ENCODE measurements at places on chromosomes 3 and 15. TPM values are rescaled to one million over a fixed set of nuclear protein-coding genes. Genes with fewer than 3 reads are reported as not detected.

Gene PRR20G
- not detected for total RNA-seq

GRCh38 chr3:197709135-197709534 lies 27.6 kb downstream of the RUBCN start:
- no peak for DNase-seq
- no peak overlapping the region for H3K27ac ChIP-seq
- peaks cover 20% of the 10 kb centered on the region for H3K4me1 ChIP-seq
- H3K36me3 ChIP-seq = peaks cover 8% of the 10 kb centered on the region

GRCh38 chr3:157441102-157441624 lies 4.5 kb downstream of the PTX3 start:
- H3K4me3 ChIP-seq = no peak overlapping the region
- no peaks in the 10 kb centered on the region for H3K27me3 ChIP-seq
- peaks cover 37% of the 10 kb centered on the region for H3K4me1 ChIP-seq
- no peak for DNase-seq

Gene ATG7
- total RNA-seq = 61.7 TPM

DNA sequence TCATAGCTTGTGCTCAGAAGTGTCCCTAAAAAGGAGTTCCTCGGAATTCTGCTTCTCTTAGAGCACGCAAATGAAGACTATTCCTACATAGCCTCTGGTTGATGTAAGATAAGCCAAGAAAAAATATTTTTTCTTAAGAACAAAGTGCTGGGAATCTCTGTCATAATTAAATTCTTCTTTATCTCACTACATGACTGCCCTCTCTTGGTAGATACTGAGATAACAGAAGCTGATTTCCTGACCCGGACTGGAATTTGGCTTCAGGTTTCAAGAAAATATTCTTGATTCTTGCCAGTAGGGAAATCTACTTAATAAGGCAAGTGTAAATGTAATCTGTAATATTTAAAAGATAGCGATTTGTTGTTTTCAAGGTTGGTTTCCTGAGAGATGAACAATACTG lies 31.3 kb upstream of the SETMAR start:
- H3K27ac ChIP-seq = no peak overlapping the region
- H3K27me3 ChIP-seq = no peaks in the 10 kb centered on the region
- no peak for DNase-seq
- H3K4me1 ChIP-seq = peaks cover 11% of the 10 kb centered on the region

- no peaks in the 10 kb centered on the region for H3K27me3 ChIP-seq
- DNase-seq = no peak
- H3K27ac ChIP-seq = no peak overlapping the region
- H3K4me1 ChIP-seq = no peaks in the 10 kb centered on the region
- H3K4me3 ChIP-seq = no peak overlapping the region
Observed at GRCh38 chr3:185479373-185479945, 19.4 kb downstream of the TMEM41A start.

- no peak overlapping the region for H3K27ac ChIP-seq
- H3K36me3 ChIP-seq = no peaks in the 10 kb centered on the region
- DNase-seq = no peak
- H3K27me3 ChIP-seq = no peaks in the 10 kb centered on the region
- no peak overlapping the region for H3K4me3 ChIP-seq
Observed at GRCh38 chr3:198030125-198030524, 70.1 kb downstream of the LMLN start.

GRCh38 chr3:104536715-104537114 lies 830.0 kb upstream of the ALCAM start:
- no peaks in the 10 kb centered on the region for H3K4me1 ChIP-seq
- H3K36me3 ChIP-seq = no peaks in the 10 kb centered on the region
- DNase-seq = no peak
- no peaks in the 10 kb centered on the region for H3K27me3 ChIP-seq

DNA sequence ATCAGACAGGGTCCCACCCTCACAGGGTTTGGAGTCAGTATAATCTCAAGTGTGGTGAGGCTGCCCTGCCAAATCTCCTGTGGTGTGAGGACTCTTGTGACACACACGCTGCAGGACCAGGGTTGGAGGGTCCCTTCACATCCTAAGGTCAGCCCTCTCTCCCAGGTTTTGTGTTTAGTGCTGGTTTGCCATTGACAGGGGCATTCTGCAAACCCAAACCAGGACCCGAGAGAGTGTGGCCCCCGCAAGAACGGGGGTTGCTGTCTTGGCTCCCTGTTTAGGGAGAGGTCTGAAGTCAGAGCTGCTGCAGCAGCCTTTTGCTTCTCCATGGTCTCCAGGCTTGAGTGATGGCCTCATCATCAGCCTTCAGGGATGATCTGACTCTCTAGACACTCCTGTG lies 14.7 kb downstream of the FAM107A start:
- no peak overlapping the region for H3K27ac ChIP-seq
- no peaks in the 10 kb centered on the region for H3K27me3 ChIP-seq
- H3K4me1 ChIP-seq = no peaks in the 10 kb centered on the region
- DNase-seq = no peak

DNA sequence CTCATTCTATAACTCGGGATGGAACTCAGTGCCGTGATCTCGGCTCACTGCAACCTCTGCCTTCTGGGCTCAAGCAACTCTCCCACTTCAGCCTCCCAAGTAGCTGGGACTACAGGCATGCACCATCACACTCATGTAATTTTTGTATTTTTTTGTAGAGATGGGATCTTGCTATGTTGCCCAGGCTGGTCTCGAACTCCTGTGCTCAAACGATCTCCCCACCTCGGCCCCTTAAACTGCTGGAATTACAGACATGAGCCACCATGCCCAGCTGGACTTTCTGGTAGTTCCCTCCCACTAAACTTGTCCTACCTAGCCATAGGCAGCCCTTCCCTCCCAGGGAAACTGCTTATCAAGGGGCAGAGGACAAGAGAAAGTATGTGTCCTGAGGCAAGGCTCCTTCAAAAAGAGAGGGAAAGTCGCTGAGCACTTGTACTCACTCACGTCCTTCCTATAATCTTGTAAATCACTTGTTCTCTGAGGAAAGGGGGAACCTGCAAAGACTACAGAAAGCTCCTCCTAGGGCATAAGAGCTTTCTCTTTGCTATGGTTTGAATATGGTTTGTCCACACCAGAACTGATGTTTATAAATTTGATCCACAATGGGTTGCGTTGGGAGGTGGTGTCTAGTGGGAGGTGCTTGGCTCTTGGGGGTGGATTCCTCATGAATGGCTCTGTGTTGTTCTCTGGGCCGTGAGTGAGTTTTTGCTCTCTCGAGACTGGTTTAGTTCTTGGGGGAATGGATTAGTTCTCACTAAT lies 13.6 kb upstream of the TBL1XR1 start:
- no peak overlapping the region for H3K4me3 ChIP-seq
- H3K27ac ChIP-seq = no peak overlapping the region
- no peak for DNase-seq
- no peaks in the 10 kb centered on the region for H3K4me1 ChIP-seq

DNA sequence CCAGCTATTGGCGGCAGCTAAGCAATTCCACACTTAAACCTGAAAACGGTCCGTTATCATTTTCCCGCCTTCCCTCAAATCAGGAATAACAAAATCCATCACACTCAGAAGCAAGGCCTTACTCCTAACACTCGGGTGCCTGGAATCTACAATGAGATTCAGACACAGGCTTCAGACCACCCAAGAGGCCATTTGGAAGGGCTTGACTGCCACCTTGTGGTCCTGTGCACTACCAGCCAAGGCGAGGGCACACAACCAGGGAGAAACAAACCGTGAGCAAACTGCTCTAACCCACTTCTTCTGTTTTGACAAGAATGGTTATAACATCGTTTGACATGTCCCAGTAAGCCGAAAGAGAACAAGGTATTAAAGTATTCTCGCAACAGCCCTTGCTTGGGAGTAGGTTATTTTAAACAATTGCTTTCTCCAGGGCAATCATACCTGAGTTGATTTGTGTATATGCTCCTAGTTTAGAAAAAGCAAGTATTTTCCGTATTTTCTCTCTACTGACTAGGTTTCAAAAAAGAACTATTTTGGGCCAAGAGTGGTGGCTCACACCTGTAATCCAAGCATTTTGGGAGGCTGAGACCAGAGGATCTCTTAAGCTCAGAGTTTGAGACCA lies 40.1 kb upstream of the TAFA4 start:
- H3K4me1 ChIP-seq = no peaks in the 10 kb centered on the region
- H3K4me3 ChIP-seq = no peak overlapping the region
- no peak for DNase-seq
- H3K27me3 ChIP-seq = no peaks in the 10 kb centered on the region
- H3K27ac ChIP-seq = no peak overlapping the region

Gene DNAJC17
- total RNA-seq = 28.4 TPM

DNA sequence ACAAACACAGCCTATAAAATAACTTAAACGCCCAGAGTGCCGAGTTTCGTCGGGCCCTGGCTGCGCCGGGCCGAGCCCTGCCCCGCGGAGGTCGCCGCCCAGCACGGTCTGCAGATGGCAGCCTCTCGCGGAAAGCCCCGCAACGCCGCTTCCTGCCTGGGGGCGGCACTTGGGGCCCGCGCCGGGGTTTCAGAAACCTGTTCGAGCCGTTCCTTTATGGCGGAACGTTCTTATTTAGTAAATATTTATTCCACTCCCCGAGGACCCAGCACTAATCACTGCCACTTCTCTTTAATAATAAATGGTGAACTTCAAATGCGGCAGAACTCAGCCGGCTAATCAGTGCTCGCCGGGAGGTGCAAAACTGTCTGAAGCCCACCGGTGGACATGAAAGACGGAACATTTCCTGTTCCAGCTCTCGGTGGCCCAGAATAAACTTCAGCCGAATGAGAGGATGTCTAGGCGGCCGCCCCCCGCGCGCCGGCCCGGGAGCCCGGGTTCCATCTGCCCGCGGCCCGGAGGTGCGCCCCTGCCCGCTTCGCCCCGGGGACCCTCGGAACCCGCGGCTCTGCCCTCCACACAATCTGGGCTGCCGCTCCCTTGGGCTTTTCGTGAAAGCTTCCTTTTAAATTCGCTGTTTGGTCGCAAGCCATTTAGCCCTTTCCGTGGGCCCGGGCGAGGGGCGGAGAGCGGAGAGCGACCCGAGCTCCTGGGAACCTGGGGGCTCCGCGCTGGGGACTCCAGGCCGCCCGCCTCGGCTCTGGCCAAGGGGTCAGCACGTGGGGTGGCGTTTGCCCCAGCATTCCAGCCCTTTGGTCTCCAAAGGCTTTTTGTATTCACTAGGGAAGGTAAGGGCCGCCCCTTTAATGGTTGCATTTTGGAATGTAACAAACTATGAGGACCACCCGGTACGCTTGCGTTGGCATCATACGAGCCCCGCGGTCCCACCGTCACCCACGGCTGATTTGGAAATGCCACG lies 110.8 kb upstream of the ATP11B start:
- DNase-seq = peak; percentile 59
- H3K4me3 ChIP-seq = peak overlapping the region; percentile 63
- peaks cover 15% of the 10 kb centered on the region for H3K4me1 ChIP-seq
- peaks cover 33% of the 10 kb centered on the region for H3K27me3 ChIP-seq
- no peak overlapping the region for H3K27ac ChIP-seq

DNA sequence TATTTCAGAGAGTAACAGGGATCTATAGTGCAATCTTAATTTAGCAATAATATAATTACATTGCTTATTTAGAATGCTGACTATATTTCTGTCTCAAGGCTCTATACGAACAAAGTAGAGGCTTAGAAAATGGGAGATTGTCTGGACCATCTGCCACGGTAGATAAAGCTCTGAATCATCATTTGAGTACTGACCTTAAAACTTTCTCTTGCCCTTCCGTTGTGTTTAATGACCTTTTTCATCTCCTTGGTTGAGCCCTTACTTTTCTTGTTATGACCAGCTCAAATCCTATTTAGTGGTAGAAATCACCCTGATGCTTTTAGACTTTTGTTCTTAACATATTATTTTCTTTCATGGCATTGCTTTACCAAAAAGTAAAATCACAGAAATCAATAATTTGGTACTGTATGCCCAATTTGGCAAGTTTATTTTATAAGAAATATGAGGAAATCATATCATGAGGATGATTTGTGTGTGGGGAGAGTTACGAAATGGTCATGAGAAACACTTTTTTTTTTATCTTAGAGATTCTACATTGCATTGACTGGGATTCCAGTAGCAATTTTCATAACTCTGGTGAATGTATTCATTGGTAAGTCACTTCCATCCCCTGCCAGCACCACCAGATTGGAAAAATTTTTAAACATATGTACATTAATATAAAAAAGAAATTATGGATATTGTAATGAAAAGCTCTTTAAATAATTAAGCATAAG lies 11.0 kb downstream of the NDUFB5 start:
- DNase-seq = no peak
- H3K27ac ChIP-seq = no peak overlapping the region
- peaks cover 47% of the 10 kb centered on the region for H3K36me3 ChIP-seq
- no peaks in the 10 kb centered on the region for H3K27me3 ChIP-seq
- no peak overlapping the region for H3K4me3 ChIP-seq
- no peaks in the 10 kb centered on the region for H3K4me1 ChIP-seq

GRCh38 chr3:30625541-30626438 lies 19.4 kb downstream of the TGFBR2 start:
- peaks cover 97% of the 10 kb centered on the region for H3K4me1 ChIP-seq
- peaks cover 22% of the 10 kb centered on the region for H3K36me3 ChIP-seq
- peak overlapping the region; percentile 1 for H3K27ac ChIP-seq
- H3K27me3 ChIP-seq = no peaks in the 10 kb centered on the region

- no peak overlapping the region for H3K27ac ChIP-seq
- H3K36me3 ChIP-seq = no peaks in the 10 kb centered on the region
- no peak for DNase-seq
- H3K4me1 ChIP-seq = no peaks in the 10 kb centered on the region
- no peak overlapping the region for H3K4me3 ChIP-seq
- no peaks in the 10 kb centered on the region for H3K27me3 ChIP-seq
Observed at GRCh38 chr15:49832511-49832910, 211.7 kb downstream of the DTWD1 start.

GRCh38 chr3:78917536-78917935 lies 850.3 kb downstream of the ROBO1 start:
- H3K36me3 ChIP-seq = no peaks in the 10 kb centered on the region
- H3K4me3 ChIP-seq = no peak overlapping the region
- H3K27me3 ChIP-seq = no peaks in the 10 kb centered on the region
- H3K27ac ChIP-seq = no peak overlapping the region
- no peak for DNase-seq

Gene SNRK
- 55.1 TPM for total RNA-seq

GRCh38 chr3:150874666-150875219 lies 30.5 kb downstream of the MINDY4B start:
- no peak for DNase-seq
- H3K27ac ChIP-seq = no peak overlapping the region
- no peaks in the 10 kb centered on the region for H3K27me3 ChIP-seq
- H3K36me3 ChIP-seq = no peaks in the 10 kb centered on the region

Gene C3orf38
- total RNA-seq = 25.0 TPM

DNA sequence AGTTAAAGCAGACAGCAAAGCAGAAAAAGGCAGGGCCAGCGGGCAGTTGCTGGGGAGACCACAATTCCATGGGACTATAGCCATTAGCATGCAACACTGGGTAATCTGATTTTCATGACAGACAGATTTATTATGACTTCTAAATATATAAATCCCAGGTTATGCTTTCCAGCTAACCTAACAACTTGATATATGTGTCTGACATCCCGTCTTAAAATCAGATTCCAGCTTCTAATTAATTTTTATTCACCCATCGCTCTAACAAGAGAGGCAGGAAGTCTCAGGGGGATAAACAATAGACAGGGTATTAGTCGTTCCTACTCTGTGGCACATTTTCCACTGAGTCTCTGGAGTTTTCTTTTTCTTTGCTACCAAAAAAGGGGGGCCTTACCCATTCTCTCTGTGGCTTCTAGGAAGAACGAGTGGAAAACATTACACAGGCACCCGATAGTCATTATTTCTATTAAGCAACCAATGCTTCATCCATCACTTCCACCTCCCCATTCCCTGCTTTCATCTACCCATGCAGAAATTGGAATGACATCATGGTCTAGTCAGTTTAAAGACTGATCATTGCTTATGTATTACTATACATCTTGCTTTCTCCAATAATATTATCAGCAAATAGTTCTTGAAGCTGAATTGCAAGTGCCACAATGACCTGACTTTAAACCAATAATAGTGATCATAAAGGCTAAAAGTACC lies 173.1 kb downstream of the FHIT start:
- DNase-seq = no peak
- H3K27me3 ChIP-seq = no peaks in the 10 kb centered on the region
- H3K4me3 ChIP-seq = no peak overlapping the region
- H3K36me3 ChIP-seq = no peaks in the 10 kb centered on the region

Measured in lower lobe of right lung (tissue), 2 donors.